Uterine smooth muscle cell (primary cell): ENCODE measurements at places on chromosomes 11 and 22. TPM values are rescaled to one million over a fixed set of nuclear protein-coding genes. Genes with fewer than 3 reads are reported as not detected.

SMC1B gene
- total RNA-seq = under 0.01 TPM in 1 of 2 replicates, not detected in the other

TCN1 gene
- not detected in 2 replicates for total RNA-seq

GNAZ gene
- total RNA-seq = 11.6 and 11.8 TPM in 2 replicates

MYO7A gene
- total RNA-seq = 0.11 and 0.12 TPM in 2 replicates

UBQLN3 gene
- total RNA-seq = 0.12 TPM in 1 of 2 replicates, not detected in the other

RAB3IL1 gene
- 12.5 and 19.1 TPM in 2 replicates for total RNA-seq

TMEM123 gene
- 66.1 and 87.2 TPM in 2 replicates for total RNA-seq

LMNTD2 gene
- total RNA-seq = 0.11 and 0.62 TPM in 2 replicates

MS4A15 gene
- total RNA-seq = not detected in 2 replicates

TYR gene
- not detected in 2 replicates for total RNA-seq

OR52A1 gene
- total RNA-seq = not detected in 2 replicates

OR8D1 gene
- under 0.01 TPM in 1 of 2 replicates, not detected in the other for total RNA-seq

CDKN1C gene
- total RNA-seq = 8.1 and 13.7 TPM in 2 replicates

CCDC86 gene
- total RNA-seq = 10.6 and 15.8 TPM in 2 replicates

KCNJ1 gene
- total RNA-seq = under 0.01 TPM in 1 of 2 replicates, not detected in the other

USH1C gene
- total RNA-seq = not detected in 2 replicates

PRAME gene
- total RNA-seq = 0.25 TPM in 1 of 2 replicates, not detected in the other

SAA1 gene
- total RNA-seq = 0.33 TPM in 1 of 2 replicates, not detected in the other

XKR3 gene
- not detected in 2 replicates for total RNA-seq

ARHGAP32 gene
- total RNA-seq = 16.4 and 18.8 TPM in 2 replicates

ASCL2 gene
- not detected in 2 replicates for total RNA-seq

KCNQ1 gene
- 0.25 TPM in 1 of 2 replicates, not detected in the other for total RNA-seq

RFPL3 gene
- total RNA-seq = not detected in 2 replicates

CRYBB2 gene
- total RNA-seq = not detected in 2 replicates

SYT13 gene
- total RNA-seq = not detected in 2 replicates

CFAP300 gene
- total RNA-seq = 5.9 and 7.9 TPM in 2 replicates

SLC22A6 gene
- not detected in 2 replicates for total RNA-seq

IFITM10 gene
- 0.89 and 1.5 TPM in 2 replicates for total RNA-seq

GLYATL1 gene
- total RNA-seq = 0.12 and 0.33 TPM in 2 replicates

SAA4 gene
- total RNA-seq = not detected in 2 replicates

CCDC87 gene
- total RNA-seq = 0.11 and 0.25 TPM in 2 replicates

SCARF2 gene
- 18.2 and 36.9 TPM in 2 replicates for total RNA-seq

CCDC90B gene
- 52.3 and 69.4 TPM in 2 replicates for total RNA-seq

SIRT3 gene
- total RNA-seq = 6.2 and 8.2 TPM in 2 replicates

MMP1 gene
- total RNA-seq = 221 and 608 TPM in 2 replicates

ELMOD1 gene
- 1.00 and 1.1 TPM in 2 replicates for total RNA-seq

FOLH1 gene
- total RNA-seq = not detected in 2 replicates

BDNF gene
- total RNA-seq = 1.8 and 3.7 TPM in 2 replicates

TM7SF2 gene
- 13.1 and 49.4 TPM in 2 replicates for total RNA-seq

PGA4 gene
- not detected in 2 replicates for total RNA-seq

MAPK8IP1 gene
- 10.1 and 12.3 TPM in 2 replicates for total RNA-seq

MYOD1 gene
- 0.12 TPM in 1 of 2 replicates, not detected in the other for total RNA-seq

TUBA8 gene
- 0.33 and 0.62 TPM in 2 replicates for total RNA-seq

CCDC116 gene
- 0.22 and 0.25 TPM in 2 replicates for total RNA-seq

STK33 gene
- total RNA-seq = 2.9 and 4.7 TPM in 2 replicates

PHOX2A gene
- not detected in 2 replicates for total RNA-seq
